AG09319 (cell line): ENCODE measurements at places on chromosomes 7 and 10.

DNA sequence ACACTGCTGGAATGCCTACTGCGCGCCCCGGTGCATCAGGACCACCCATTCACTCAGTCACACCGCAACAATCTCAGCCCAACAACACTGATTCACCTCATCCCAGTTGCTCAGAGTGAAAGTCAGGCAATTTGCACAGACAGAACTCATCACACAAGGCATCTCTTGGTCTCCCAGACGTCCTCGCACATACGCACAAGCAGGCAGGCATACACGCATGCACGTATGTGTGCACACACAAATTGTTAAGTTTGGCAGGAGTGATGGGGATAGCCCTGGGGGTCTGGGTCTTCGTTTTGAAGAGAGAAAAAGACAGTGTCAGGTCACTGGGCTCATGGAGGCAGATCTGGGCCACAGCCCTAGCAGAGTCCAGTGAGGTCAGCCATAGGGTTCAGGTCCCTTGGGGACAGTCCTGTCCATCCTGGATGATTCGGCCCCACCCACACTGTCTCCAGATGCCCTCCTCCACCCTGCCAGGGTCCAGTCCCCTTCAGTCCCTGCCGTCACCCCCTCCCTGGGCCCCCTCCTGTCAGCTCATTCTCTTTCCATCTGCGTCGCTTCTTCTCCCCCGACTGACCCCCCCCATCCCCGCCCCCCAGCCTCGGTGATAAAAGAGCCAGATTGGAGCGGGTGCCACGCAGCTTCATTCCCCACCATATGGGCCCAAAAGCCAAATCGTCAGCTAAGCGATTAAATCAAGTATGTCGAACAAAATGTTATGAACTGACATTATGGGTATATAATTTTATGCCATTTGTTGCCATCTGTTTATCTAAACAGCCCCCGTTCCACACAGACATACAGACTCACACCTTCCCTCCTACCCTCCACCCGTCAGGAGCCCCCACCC is 48.5 kb upstream of the SLF2 start:
- no peak for DNase-seq

GRCh38 chr10:79093658-79094411 is 25.1 kb downstream of the ZMIZ1 start:
- no peak for DNase-seq

GRCh38 chr7:116171094-116171493 is 39.2 kb upstream of the TES start:
- DNase-seq: no peak

- no peak for DNase-seq
Measured at GRCh38 chr10:110373059-110373458, 68.3 kb upstream of the SMNDC1 start.

DNA sequence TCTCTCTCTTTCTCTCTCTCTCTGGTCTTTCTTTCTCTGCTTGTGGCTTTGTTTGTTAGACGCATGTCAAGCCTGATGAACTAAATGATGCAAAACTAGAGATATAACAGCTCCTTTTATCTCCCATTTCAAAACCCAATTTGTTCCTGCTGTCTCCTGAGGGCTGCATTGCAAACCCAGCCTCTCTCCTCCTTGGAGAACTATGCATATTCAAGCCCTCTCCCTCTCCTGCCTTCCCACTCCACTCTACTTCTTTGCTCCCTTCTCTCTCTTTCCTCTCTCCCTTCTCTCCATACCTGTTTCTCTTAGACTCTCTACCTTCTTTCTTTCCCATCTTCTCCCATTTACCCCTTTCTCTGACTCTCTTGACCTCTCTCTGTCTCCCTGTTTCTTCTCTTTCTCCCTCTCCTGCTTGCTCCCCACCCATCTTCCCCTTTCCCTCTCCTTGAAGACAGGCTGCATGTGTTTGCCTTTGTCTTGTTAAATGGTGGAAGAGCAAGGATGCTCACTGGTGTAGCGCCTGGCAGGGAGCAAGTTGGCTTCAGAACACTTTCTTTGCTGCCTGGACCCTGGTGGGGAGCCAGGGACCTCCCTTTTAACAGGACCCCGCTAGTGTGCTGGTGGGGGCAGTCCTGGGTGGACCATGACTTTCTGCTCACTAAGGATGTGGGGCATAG is 142.9 kb downstream of the CDH23 start:
- no peak for DNase-seq

GRCh38 chr10:21521751-21522533 is 3.5 kb downstream of the SKIDA1 start:
- DNase-seq: no peak

GRCh38 chr7:96920064-96920463 is 85.3 kb upstream of the DLX6 start:
- no peak for DNase-seq

DNA sequence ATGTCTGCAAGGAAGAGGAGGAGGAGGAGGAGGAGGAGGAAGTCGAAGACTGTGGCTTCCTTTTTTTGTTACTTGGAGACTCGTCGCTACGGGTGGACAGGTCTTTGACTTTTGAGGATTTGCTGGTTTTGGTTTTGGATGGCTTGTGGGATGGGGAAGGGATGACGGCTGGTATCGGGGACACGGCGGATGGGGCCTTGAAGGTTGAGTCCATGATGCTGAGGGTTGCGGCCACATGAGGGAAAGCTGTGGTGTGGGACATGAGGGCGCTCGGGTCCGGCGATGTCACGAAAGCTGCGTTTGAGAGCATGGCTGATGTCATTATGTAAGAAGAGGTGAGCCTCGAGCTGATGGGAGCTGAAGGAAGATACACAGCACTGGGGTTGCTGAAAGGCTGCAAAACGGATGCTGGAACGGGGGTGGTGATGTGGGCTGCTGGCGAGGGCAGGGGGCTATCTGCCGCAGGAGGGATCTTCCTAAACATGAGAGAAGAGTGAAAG is 33.1 kb upstream of the EFCAB10 start:
- DNase-seq: no peak

DNA sequence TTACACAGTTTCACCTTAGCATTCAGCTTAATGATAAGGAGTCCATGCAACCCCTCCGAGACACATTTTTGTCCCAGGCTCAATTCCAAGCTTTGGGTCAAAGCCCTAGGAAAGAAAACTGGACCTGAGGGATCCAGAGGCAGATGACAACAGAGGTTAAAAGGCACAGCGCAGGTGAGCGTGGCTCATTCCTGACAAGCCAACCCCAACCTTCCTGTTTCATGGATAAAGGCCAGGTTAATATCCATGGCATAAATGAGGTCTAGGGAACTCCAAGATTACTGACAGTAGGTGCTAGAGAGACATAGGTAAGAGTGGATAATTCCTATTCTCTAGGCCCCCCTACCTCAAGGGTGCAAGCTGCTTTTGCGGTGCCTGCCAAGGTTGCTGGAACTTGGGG is 86.7 kb upstream of the GPR22 start:
- DNase-seq: no peak

GRCh38 chr7:67006965-67007364 is 10.3 kb downstream of the TYW1 start:
- no peak for DNase-seq

DNA sequence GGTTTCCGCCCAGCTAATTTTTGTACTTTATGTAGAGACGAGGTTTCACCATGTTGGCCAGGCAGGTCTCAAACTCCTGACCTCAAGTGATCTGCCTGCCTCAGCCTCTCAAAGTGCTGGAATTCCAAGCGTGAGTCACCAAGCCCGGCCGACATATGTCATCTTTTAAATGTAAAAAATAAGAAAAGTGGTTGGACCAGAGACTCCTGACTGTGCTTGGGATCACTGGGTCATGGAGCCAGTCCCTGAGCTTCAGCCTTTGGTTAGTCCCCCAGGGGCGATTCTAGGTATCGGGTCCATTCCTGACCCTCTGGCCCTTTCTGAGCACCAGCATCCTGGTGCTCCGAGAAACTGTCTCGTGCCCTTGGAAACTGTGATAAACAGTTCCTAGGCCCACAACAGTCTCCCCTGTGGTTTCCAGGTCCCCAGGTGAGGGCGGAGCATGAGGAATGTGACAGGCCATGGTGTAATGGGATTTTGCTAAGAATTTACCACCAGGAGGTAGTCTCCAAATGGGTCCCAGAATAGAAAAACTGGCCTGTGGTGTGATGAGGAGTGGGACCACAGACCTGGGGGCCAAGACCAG is 32.8 kb downstream of the UBTD1 start:
- no peak for DNase-seq

DNA sequence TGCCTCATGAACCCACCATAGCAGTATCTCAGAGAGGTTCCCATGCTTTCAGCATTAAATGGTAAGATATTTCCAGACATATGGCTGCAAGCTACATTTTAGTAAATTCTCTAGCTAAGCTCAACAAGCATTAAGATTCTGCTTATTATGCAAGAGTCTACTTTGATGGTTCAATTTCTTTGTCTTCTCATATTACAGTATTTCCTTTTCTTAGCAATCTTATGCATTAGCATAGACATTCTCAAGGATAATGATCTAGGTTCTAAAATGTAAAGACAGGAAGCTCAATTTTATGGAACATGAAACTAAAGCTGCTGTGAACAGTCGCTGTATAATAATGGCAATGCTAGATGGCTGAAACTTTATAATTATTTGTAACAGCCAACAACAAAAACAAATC is 39.2 kb downstream of the MEOX2 start:
- DNase-seq: no peak

- no peak for DNase-seq
Measured at GRCh38 chr7:1193593-1194424, 33.8 kb upstream of the ZFAND2A start.

GRCh38 chr7:55104712-55105433 is 86.1 kb downstream of the EGFR start:
- no peak for DNase-seq

DNA sequence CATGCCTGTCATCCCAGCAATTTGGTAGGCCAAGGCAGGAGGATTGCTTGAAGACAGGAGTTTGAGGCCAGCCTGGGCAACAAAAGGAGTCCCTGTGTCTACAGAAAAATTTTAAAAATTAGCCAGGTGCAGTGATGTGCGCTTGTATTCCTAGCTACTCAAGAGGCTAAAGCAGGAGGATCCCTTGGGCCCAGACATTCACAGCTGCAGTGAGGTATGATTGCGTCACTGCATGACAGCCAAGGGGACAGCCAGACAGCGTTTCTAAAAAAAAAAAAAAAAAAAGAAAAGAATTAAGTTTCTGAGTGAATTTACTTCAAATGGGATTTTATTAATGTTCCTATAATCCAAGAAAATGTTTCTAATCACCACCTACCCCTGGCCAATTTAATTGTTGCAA is 87.4 kb upstream of the RNF148 start:
- DNase-seq: no peak

- no peak for DNase-seq
Measured at GRCh38 chr7:64314566-64314965, 805 bp downstream of the ZNF736 start.

DNA sequence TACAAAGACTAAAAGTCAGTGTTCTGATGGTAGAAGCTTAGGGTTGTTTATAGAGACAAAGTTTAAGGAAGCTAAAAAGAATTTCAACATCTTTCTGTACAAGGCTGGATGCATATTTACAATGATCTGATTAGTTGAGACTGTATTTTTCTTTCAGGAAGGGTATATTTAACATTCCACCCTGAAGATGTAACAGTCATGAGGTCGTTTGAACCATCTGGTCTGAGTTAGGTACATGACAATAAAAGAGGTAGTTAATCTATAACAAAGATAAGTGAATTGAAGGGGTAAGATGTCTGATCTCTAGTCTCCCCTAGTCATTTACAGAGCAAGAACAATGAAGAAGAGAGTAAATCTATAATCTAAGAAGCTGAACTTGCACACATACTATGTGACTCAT is 821.2 kb downstream of the CNTNAP2 start:
- DNase-seq: no peak

- no peak for DNase-seq
Measured at GRCh38 chr7:101258243-101258731, 13.4 kb upstream of the FIS1 start.

GRCh38 chr10:6173203-6173602 is 29.5 kb upstream of the PFKFB3 start:
- no peak for DNase-seq

GRCh38 chr7:40595129-40595528 is 460.3 kb downstream of the SUGCT start:
- no peak for DNase-seq

DNA sequence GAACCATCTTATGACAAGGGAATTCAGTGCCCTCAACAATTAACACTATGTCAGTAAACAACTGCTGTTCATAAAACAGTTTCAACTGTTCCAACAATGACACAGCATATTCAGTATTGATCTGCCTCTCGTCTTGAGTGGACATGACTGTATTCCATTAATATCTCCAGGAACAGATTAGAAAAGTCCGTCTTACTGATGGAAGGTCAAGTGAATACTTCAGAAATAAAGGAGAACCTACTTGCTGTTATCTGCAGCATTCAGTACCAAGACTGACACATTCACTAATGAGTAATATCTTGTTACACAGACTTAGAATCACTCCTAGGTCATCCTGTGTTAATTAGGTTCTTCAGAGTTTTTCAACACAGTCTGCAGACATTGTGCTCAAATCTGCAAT is 12.1 kb downstream of the KBTBD2 start:
- DNase-seq: no peak

DNA sequence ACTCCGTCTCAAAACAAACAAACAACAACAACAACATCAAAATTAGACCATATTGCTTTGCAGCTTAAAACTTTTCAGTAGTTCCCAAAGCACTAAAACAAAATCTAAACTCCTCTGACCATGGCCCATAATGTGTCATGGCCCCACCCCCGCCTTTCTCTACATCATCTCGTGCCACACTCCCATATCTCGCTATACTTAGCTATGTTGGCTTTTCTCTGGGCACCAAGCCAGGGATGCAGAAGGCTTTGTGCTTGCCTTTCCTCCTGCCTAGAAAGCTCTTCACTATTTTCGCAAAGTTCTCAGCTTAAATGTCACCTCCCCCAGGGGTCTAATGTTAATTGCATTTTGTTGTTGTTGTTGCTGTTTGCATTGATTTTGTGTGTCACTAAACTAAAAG is 15.1 kb upstream of the SLC16A12 start:
- no peak for DNase-seq

- no peak for DNase-seq
Measured at GRCh38 chr7:128352153-128352537, 8.4 kb upstream of the RBM28 start.

DNA sequence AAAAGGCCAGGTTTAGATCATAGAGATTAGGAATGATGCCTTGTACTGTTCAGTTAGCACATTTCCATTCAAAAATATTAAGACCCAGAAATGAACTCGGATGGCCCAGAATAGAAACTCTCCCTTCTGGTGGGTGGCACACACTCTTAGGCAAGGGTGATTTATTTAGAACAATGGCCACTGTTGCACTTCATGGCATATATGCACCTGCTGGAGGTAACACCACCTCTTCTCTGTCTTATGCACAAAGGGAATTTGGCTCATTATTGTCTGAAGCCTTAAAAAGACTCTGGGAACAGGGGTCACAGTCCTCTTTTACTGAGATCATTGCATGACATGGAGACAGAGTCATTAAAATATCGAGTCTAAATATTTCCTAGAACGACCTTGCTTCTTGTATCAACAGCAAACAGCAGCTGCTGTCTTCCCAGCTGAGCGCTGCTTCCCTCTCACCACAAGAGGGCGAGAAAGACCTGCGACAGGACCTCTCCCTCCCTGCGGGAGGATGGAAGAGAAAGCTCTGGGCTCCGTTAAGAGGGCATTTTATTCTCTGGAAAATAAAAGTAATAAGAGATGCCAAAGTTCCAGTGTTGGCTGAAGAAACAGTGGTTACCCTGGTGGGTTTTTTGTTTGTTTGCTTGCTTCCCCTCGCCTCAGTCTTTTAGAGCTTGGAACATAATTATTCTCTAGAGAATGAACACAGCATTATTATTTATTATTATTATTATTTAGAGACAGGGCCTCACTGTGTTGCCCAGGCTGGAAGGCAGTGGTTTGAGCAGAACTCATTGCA is 13.5 kb upstream of the BAMBI start:
- DNase-seq: peak; percentile 57
